ENCODE measurements at places on chromosomes 11 and 22.
A peak's percentile ranks its signal among the peaks of the same experiment; 100 is the strongest.

GRCh38 chr22:35883031-35883620, 145.5 kb downstream of the RBFOX2 start:
- DNase-seq, result peak; percentile 85

GRCh38 chr11:75797116-75797515, 17.9 kb upstream of the UVRAG start:
- no peak for DNase-seq

DNA sequence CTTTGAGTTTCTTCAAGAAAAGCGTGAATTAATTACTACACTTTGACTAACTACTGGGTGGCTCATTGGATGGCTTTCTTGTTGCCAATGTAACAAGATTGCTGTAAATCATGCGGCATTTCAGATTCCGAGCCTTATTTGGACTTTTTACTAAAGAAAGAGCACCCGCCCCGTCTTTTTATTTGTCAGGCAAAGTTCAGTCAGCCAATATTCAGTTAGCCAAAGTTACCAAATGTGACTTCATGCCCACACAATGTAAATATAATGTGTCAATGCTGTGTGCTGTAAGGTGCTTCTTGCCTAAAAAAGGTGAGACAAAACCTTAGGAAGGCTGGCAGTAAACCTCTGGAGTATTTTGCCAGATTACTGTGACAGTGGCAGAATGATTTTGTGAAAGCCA, 14.8 kb downstream of the FLI1 start:
- no peak for DNase-seq

DNA sequence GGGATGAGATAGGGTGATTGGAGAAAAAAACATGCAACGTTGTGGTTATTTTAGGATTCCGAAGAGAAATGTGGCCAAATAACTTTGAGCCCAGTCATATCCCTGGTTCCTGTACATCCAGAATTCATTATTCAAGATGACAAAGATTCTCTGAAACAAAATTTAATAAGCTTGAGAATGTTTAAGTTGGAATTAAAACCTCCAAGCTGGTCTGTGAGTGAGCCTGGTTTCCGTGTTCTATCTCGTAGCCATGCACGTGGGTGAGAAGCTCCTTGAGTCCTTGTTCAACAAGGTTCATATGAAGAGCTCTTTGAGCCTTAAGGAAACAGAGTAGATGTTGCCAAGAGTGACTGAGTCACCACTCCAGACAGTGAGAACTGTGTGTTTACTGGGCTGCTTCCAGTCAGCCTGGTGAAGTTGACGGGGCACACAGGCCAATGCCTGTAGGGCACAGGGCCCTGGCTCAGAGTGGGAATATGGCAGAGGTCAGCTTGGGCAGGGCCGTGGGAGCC, 206.5 kb downstream of the NAV2 start:
- peak; percentile 93 for DNase-seq

DNA sequence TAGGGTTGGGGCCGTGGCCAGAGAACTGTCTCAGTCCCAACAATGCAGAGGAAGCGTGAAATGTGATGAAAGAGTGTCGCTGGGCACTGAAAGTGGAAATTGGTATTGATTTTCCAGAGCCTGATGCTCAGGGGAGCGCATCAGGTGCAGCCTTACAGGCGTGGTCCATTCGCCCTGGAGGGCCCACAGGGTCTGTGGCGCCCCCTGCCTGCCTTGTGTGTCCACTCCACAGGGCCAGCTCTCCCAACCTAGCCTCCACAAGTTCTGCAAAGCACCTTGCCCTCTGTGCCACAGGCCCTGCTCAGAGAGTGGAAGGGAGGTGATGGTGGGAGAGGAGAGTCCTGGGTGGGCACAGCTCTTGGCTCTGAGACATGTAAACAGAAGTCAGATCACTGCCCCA, 54.9 kb upstream of the LMO1 start:
- DNase-seq, result no peak

DNA sequence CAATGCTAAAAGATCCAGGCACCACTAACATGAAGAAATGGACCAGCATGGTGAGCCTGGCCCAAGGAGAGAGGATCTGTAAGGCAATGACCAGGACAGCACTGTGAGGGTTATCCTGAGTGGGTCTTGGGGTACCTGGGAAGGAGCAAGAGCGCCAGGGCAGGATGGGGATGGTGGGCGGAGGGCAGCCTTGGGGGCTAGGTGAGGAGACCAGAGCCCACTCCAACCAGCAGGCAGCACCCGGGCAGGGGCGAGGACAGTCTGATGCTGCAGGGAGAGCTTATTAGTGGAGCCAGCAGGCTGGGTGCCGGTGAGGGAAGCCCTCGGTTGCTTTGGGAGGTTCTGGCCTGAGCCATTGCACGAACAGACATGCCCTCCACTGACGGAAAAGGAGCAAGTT, 10.7 kb upstream of the NAP1L4 start:
- DNase-seq, result no peak

GRCh38 chr11:32427935-32428664, 7.2 kb downstream of the WT1 start:
- DNase-seq, result no peak

DNA sequence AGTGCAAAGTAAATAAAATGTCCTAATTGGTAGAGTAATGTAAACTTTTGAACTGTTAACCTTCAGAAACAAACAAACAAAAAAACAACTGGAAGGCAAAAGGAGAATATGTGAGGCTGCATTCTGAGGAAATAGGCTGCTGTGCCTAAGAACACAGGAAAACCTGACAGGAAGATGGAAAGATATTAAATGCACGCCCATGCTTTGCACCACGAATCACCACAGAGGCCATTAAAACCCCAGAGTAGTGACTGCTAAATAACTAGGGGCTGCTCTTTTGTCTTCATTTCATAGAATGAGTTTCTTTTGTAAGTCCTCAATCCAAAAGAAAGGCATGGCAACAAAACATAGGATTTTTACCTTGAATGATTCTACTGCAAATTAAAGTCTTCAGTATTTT, 436.0 kb downstream of the RAB38 start:
- DNase-seq, result no peak

DNA sequence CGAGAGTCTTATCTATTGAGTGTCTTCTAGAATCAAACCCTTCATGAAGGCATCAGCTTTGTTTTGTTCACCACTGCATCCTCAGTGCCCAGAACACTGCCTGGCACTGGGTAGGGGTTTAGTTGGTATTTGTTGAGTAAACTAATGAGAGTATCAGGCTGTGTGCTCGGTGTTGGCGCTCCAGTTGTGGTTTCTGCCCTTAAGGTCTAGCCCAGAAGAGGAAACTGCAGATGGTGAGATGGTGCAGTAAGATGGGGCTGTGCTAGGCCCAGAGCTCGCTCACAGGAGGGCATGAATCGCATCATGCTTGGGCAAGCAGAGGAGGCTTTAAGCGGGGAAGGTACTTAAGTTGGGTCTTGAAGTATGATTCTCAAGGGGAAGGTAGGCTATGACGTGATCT, 97.2 kb downstream of the FBXO7 start:
- no peak for DNase-seq

DNA sequence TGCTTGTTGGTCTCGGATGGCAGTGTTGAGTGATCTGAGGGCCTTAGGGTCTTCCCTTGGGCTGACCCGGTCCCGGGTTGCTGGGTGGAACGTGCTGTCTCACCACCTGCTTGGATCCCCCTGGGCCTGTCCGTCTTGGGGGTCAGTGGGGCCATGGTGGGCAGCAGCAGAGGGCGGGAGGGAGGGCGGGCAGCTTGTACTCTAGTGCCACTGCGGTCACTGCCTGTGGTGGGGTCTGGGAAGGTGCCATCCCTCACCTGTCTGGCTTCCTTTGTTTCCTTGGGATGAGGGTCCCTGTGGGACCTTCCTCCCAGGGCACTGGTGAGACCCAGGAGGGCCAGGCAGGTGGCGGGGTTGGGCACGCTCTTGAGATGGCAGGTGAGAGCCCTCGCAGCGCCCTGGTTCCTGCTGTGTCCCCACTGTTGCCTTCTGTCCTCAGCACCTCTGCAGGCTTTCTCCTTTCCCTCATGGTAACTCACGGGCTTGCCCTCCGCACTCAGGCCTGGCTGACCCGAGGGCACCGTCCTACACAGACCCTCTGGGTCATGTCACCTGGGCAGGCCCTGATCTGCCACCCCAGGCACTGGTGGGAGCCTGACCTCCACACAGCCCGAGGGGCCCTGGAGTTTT, 34.2 kb downstream of the TBC1D22A start:
- no peak for DNase-seq

- no peak for DNase-seq
Observed at GRCh38 chr11:48004456-48004855, 24.1 kb downstream of the PTPRJ start.

DNA sequence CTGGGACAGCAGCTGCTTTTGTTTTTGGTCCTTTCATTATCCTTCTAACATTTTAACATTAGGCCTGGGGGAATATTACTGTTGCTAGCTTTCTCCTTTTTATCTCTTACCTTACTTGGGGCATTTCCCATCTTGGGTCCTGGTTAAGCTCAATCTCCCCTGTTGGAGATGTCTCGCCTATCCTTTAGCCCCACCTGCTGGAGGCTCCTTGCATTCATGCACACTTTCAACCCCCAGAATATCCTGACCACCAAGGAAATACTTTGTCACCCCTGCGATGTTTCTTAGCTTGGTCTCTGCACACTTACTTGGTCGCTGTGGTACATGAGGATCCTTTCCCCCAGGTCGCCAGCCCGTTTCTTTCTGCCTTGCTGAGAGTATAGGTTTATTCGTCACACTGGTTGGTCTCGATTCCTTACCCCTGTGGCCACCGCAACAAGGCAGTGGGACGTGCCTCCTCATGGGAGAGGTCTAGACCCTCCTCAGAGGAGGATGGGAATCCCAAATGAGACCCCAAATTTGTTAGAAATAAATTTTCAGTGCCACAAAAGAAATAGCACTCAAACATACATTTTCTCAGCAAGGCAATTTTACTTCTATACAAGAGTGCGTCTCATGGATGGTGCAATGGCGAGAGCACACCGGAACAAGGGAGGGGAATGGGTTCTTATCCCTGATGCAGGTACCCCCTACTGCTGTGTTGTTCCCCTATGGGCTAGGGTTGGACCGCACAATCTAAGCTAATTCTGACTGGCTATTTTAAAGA, 5.4 kb upstream of the TXN2 start:
- peak; percentile 53 for DNase-seq

- DNase-seq, result no peak
Observed at GRCh38 chr22:35488513-35488912, 52.1 kb upstream of the RASD2 start.

DNA sequence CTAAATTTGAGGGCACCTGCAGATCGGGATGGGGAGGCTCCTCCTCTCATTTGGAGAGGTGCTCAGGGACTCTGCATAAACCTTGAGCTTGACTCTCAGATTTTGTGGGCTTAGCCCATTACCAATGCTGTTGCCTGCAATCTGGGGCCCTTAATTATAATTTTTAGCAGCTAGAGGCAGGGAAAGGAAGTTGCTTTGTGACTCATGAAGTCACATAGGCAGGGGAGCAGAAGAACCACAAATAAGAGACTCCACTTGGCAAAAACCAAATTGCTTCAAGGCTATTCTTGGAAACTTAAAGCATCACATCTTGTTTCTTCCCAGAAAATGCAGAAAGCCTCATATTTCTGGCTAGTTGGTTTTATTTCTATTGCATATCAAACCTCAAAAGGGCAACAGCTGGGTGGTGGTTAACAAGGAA, 46.9 kb downstream of the MICAL2 start:
- peak; percentile 90 for DNase-seq

- peak; percentile 65 for DNase-seq
Observed at GRCh38 chr11:122100756-122101080, 15.3 kb downstream of the BLID start.
